ENCODE measurements at places on chromosomes 3 and 15.

- DNase-seq = no peak
These were observed 62.5 kb upstream of the MLF1 start for GRCh38 chr3:158508481-158508880.

- DNase-seq = no peak
These were observed 198.7 kb upstream of the CMC1 start for GRCh38 chr3:28042707-28043106.

DNA sequence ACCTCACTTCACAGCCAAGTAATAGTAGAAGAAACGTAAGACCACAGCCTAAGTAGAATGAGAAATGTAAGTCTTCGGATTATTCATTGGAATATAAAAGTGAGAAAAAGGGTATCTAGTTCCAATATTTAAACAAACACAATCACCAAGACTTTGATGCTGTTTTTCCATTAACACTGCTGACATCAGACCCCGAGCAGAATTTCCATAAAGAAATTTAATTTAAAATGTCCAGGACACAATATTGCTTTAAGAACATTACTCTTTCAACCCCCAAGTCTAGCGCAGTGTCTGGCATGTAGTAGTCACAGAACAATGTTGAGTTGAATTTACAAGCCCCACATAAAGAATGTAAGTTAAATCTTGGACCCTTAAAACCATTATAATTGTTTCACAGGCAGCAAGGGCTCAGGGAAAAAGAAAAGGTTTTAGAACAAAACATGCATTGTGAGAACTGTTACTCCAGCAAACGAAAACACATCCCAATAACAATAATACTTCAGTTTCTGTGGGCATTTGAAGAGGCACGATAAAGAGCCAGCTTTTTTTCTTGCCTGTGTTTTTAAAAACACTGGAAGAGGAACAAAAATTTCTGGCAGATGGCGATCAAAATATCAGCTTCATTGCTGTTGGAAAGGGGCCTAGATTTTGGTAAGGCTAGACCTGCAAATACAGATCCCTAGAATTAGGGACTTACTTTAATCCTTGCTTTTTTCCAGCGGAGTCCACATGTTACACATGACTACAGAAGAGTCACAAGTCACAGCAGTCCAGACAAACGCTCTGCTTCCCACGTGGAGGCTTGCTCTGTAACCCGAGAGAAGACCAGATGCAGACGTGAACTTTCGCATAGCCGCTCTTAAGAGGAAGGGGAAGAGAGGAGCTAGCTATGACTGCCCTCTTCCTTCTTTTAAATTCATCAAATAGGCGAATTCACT, 77.9 kb upstream of the IGSF10 start:
- DNase-seq = peak; percentile 76

DNA sequence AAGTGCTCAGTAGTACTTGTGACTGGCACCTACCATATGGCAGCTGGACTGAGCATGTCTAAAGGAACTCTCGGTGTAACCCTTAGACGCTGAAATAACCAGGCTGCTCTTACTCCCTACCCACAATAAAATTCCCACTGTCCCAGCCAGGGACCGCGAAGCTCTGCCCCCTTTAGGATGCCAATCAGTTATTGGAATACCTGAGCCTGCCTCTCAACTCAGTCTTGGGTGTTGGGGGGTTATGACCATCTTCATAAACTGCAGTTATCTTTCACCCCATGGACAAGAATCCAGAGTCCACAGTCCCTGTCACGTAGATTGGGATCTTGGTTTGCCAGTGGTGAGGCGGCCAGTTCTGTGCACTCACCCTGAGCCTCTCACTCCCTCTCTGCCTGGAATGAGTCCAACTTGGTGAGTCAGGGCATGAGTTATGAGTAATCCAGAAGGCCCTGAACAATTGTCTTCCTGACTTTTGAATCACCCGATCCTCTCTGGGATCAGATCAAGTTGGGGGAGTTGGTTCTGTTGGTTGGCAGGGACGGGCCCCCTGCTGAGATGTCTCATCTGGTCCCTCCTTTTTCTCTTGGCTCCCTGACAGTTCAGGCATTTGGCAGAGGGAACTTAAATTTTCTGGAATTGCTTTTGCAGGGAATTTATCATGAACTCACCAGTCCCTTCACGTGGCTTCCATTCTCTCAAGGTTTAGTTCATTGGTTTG, 120.1 kb upstream of the UBE2E1 start:
- DNase-seq = peak; percentile 85

DNA sequence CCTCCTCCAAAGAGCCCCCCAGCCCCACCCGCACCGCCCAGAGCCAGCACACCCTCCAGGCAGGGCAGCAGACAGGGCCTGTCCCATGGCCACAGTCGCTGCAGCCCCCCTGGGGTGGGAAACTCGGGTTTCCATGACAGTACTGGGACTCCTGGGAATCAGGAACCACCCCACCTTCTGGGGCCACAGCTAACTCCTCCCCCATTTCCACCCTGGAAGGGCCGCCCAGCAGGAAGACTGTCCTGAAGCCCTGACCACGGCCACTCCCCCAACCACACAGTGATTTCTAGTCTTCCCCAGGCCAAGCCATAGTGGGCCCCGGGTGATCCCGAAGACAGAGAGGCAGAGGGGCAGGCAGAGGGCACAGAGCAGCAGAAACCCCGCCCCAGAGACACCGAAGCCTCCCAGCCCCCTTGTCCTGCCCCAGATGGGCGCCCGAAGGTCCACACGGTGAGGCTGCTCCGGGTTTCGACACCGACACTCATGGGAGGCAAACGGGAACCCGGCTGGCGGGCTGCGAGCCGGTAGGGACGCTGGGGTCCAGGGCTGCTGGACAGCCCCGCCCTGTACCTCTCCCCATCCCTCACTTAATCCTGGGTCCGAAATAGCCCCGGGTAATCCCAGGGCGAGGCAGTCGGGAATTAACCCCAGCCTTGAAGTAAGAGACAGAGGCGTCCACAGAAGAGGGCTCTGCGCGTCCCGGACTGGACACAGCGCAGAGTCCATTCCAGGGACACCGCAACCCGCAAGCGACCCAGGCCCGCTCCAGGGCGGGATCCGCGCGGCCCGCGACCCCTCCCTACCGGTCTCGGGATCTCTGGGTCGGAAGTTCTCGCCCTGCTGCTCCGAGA, 138.4 kb downstream of the NUP210 start:
- peak; percentile 89 for DNase-seq

- peak; percentile 20 for DNase-seq
These were observed 107.0 kb downstream of the ETFA start for GRCh38 chr15:76204109-76204845.

- DNase-seq = no peak
These were observed 438.7 kb upstream of the C2CD4B start for GRCh38 chr15:62603742-62604141.

DNA sequence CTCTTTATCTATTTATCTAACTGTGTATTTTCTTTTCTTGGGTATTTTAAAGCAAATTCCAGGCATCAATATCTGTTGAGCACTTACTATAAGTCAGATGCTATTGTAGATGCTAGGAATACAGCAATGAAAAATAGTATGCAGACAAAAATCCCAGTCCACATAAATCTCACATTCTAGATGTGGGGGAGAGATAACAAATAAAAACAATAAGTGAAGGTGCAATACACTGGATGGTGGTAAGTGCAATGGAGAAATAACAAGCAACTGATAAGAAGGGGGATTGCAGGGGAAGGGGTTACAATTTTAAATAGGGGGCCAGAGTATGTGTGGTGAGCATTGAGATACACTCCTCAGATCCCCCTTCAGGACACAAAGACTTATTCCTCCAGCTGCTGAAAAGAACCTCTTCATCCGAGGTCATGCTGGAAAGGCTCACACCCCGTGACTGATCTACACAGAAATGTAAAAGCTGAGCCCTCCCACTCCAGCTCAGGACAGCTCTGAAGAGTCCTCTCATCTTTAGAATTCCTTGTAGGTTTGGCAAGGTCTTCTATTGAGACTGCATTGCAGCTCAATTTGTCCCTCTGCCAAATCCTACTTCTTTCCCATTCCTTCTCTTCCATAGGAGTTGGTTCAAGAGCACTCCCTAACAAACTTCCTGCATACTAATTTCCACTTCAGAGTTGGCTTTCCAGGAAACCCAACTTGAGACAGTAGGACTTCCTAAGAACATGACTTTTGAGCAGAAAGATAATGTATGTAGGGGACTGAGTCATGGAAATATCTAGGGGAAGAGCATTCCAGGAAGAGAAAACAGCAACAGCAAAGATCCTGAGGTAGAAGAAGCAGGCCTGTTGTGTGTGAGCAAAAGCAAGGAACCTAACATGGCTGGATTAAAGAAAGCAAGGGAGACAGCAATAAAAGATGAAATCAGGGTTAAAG, 8.1 kb upstream of the SCG3 start:
- DNase-seq = no peak

GRCh38 chr3:87437765-87438164, 161.4 kb upstream of the POU1F1 start:
- no peak for DNase-seq

DNA sequence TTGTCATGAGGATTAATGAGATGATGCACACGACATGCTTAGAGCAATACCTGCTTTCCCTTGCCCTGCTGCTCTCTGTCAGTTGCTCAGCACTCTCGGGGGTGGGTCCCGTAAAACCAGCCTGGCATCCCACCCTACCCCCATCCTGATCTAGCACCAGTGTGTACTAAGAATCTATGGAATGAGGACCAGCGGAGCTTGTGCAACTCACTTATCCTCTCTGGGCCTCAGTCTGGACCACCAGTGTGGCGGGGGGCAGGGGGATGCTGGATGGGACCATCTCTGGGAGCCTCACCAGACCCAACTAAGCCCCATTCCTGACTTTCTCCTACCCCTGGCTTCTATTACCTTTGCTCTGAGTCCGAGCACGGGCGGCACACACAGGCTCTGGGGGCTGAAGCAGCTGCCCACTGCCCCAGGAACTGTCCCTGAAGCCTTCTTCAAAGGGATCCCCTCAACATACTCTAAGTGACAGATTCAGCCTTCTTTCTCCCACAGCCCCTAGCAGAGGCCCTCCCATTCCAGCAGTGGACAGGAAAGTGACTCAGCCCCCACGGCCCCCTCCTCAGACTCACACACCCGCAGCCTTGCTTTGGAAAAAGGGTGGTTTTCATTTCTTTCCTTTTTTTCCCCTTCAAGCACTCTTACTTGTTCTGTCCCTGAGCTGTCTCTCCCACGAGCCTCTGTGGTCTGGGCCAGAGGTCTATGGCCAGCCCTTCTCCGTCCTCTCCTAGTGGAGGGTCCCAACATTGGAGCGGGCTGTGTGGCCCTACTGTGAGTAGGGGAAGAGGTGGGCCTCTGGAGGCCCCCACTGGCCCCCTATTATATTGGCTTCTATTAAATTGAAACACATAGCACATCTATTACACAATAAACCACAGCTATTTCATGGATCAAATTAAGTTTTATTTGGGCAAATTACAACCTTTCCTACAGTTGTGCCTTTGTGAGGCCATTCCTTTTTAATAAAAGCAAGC, 100.3 kb downstream of the SMAD6 start:
- DNase-seq = peak; percentile 89

DNA sequence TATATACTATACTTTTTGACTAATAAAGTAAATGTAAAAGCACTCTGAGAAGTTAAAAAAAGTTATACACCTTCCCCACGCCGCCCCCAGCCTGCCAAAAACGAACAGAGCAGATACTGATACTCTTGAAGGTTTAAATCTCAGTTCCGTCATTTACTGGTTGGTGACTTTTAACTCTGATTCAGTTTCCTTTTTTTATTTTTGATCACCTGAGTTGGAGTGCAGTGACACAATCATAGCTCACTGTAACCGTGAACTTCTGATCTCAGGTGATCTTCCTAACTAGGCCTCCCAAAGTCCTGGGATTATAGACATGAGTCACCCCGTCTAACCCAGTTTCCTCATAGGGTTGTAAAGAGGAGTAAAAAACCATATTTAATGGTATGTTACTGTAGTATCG, 3.3 kb upstream of the TIPIN start:
- DNase-seq = no peak

- DNase-seq = no peak
These were observed 240.7 kb upstream of the DNAJC19 start for GRCh38 chr3:181230258-181230657.

DNA sequence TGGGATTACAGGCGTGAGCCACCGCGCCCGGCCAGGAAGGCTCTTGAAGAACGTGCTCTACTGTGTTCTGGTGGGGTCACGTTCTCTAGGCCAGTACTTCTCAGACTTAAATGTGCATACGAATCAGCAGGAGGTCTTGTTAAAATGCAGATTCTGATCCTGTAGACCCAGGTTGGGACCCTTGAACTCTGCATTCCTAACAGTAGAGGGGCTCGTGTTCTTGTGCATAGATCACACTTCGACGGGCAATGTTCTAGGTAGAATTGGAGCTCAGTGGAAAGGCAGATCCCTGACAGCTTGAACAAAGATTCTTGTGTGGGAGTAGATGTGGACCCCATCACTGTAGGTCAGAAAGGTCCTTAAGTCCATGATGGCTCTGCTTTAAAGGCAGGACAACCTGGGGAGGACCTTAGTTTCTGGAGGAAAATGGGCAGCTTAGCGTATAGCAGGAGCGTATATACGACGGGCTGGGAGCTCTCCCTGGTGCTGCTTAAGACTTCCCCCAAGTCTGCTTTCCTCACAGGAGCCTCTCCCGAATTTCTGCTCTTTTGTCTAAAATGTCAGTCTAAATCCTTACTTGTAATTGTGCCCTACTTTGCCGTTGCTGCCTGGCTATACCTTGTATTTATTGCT, 16.9 kb upstream of the FAM81A start:
- DNase-seq = peak; percentile 73

- no peak for DNase-seq
These were observed 29.6 kb upstream of the ADAMTS7 start for GRCh38 chr15:78840661-78841375.

GRCh38 chr3:99442599-99442998, 195.8 kb upstream of the COL8A1 start:
- no peak for DNase-seq

- DNase-seq = no peak
These were observed 206.8 kb upstream of the TPRG1 start for GRCh38 chr3:188964957-188965356.

DNA sequence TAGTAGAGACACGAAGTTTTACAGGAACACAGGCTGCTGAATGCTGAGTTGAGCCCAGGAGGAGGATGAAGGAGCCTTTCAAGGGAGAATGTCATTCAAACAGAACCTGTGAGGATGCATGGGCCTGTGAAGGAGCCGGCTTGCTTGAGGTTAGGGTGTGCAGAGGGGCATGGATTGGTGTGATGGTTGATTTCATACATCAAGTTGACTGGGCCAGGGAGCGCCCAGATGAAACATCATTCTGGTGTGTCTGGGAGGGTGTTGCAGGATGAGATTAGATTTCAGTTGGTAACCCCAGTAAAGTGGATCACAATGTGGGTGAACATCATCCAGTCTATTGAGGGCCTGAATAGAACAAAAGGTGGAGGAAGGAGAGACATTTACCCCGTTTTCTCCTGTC, 243.6 kb downstream of the EDEM1 start:
- DNase-seq = no peak

DNA sequence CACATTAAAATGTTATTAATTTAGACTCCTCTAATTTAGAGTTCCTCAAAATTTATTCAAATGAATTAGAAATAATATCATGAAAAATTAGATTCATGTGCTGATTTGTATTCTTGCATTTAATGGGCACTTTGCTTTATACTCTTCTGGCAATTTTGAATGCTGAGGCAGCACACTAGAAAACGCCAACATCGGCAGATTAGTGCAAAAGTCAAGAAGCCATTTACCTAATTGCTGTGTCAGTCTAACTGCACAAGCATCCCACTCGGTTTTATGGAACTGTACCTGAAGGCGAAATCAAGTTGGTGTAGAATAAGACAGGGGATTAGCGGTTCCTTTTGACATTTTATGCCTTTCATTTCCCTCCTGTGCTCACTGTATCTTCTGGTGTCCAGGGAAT, 382.0 kb downstream of the ROBO2 start:
- DNase-seq = no peak

GRCh38 chr15:68699124-68699880, 120.5 kb downstream of the CORO2B start:
- DNase-seq = no peak

- no peak for DNase-seq
These were observed 14.9 kb upstream of the ZXDC start for GRCh38 chr3:126490619-126491018.

All from islet precursor cell (in vitro differentiated cells).